Astrocyte of the spinal cord (primary cell): ENCODE measurements at places on chromosomes 7 and 10.

DNA sequence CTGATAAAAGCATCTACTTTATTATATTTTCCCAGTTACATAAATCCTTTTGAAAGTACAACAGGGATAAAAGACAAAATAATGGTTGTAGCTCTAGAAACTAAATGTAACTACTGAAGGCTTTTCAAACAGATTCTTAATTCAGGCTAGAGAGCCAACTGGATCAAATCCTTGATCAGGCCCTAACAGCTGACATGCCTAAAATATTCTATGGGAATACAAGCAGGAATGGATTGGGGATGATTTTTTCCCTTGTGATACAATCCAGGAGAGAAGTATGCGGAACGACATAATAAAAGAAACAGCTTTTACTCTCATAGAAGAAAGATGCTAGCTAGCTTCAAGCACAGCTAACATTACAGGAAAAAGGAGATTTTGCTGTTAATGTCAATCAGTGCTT is 49.0 kb downstream of the NT5C2 start:
- no peak for DNase-seq

DNA sequence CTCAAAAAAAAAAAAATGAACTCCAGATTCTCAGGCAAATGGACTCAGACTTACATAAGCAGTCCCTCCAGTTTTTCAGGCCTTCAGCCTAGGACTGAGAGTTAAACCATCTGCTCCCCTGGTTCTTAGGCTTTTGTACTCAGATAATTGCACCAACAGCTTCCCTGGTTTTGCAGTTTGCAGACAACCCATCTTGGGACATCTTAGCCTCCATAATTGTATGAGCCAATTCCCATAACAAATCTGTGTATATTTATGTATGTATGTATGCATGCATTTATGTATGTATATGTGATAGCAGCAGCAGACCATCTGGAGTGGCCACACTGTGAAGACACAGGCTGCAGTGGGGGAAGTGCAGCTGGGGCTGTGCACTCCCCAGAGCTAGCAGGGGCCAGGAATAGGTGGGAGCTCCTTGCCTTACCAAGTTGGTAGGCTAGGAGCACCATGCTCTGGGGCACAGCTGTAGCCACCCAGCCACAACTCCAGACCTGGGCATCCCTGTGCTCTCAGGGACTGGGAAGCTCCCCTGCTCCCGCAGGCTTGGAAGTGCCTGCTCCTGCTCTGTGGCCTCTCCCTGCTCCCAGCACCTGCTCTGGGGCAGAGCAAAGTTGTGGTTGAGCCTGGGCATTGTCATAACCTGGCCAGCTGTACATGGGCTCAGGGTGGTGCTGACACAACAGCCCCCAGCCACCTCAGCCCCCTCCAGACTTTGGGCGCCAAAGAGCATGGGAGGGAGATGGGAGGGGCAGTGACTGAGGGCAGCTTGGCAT is 8.9 kb upstream of the KLHL7 start:
- no peak for DNase-seq

DNA sequence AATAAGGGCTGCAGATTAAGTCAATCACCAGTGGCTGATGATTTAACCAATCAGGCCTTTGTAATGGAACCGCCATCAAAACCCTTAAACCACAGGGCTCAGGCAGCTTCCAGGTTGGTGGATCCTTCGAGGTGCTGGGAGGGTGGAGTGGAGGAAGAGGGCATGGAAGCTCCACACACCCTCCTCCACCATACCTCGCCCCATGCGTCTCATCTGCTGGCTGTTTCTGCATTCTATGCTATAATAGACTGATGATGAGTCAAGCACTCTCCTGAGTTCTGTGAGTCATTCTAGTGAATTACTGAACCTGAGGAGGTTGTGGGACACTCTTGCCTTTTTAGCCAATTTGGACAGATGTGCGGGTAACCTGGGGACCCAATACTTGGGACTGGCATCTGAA is 43.9 kb downstream of the CHST15 start:
- DNase-seq: peak; percentile 55

DNA sequence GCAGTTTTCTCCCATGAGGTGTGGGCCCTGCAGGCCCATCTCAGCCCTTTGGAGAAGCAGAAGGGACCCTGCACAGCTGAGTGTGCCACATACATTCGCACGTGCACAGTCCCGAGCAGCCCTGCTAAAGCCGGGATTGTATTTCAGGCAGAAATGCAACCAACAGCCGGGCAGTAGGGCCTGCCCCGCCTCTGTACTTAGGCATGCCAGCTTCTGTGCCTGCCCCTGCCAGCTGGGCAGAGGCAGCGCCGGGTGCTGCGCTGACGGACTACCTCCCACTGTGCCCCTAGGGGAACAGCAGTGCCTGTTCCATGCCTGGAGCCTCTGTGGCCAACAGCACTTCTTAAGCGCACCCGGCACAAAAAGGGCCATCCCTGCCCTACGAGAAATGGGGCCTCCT is 170.3 kb downstream of the NEURL1 start:
- no peak for DNase-seq

- DNase-seq: no peak
Measured at GRCh38 chr10:118213436-118213835, 128.7 kb downstream of the FAM204A start.

DNA sequence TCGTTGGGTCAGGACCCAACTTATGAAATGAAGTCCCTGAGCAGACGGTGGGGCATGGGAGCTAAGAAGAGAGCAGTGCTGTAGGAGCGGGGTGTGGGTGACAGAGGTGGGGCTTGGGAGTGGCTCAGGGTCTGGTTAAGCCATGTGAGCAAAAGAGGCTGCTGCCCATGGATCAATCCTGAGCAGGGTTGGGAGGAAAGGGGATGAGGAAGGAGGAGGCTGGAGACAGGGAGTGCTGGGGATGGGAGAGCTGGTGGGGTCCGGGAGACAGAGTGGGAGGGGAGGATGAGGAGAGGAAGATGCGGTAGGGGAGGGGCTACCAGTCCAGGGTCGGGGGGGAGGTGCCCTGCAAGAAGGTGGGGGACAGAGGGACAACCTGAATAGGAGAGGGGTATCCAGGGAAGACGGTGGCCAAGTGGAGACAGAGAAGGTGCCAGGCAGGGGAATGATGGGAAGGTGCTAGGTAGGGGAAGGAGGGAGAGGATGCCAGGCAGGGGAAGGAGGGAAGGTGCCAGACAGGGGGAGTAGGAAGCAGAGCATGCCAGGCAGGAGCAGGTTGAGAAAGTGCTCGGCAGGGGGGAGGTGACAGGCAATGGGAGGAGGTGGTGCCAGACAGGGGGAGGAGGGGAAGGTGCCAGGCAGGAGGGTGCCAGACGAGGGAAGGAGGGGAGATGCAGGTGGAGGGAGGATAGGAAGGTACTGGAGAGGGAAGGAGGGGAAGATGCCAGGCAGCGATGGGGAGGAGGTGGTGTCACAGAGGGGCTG is 27.5 kb upstream of the SMARCD3 start:
- DNase-seq: no peak
